ENCODE measurements at places on chromosomes 11 and 22.

DNA sequence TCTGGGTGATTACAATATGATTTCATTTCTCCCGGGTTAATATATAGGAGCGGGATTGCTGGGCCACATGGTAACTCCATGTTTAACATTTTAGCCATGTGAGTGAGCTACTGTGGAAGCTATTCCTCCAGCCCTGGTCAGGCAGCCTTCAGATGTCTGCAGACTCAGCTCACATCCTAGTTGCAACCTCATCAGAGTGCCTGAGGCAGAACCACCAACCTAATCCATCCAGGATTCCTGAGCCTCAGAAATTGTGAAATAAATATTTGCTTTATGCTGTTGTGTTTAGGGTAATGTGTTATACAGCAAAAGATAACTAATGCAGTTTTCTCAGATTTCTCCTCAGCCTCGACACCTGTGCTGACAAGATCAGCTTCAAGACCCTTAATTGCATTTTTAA is 676.8 kb downstream of the OPCML start:
- DNase-seq, result no peak

GRCh38 chr11:130095326-130095725 is 25.6 kb downstream of the APLP2 start:
- no peak for DNase-seq

DNA sequence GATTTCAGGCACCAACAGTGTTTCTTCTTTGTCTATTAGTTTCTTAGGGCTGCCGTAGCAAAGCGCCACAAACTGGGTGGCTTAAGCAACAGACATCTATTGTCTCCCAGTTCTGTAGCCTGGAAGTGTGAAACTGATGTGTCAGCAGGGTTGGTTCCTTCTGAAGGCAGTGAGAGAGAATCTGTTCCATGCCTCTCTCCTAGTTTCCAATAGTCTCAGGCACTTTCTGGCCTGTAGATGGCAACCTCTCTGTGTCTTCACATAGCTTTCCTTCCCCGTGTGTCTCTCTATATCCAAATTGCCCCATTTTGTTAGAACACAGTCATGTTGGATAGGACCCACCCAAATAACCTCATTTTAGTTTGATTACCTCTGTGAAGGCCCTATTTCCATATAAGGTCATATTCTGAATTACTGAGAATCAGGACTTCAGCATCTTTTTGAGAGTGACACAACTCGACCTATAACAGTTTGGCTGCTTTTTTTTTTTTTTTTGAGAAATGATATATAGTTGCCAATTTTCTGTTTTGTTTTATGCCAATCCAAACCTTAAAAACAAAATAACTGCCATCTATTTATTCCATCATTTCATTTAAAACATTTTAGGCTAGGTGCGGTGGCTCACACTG is 108.2 kb downstream of the SLC36A4 start:
- no peak for DNase-seq

GRCh38 chr22:43266076-43266475 is 77.1 kb downstream of the SCUBE1 start:
- no peak for DNase-seq
